Fibroblast of skin of back (primary cell): ENCODE measurements at places on chromosomes 2 and 18.

GRCh38 chr2:33116799-33117198 is 170.0 kb downstream of the LTBP1 start:
- DNase-seq: no peak

DNA sequence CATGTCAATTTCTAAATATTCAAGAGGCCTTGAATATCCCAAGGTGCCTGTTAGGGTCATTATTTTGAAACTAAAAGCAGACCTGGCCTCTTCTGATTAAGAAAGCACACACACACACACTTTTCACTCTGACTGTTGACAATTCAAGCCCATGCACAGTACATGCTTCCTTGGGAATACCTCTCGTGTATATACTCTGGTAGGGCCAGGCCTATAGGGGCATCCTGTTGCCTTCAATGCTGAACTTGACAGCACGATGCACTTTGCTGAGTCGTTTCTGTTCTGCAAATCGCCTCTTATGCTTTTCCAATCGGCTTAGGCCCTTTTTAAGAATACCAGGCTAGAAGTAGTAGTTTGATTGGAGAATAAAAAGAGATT is 40.6 kb downstream of the IWS1 start:
- DNase-seq: no peak

DNA sequence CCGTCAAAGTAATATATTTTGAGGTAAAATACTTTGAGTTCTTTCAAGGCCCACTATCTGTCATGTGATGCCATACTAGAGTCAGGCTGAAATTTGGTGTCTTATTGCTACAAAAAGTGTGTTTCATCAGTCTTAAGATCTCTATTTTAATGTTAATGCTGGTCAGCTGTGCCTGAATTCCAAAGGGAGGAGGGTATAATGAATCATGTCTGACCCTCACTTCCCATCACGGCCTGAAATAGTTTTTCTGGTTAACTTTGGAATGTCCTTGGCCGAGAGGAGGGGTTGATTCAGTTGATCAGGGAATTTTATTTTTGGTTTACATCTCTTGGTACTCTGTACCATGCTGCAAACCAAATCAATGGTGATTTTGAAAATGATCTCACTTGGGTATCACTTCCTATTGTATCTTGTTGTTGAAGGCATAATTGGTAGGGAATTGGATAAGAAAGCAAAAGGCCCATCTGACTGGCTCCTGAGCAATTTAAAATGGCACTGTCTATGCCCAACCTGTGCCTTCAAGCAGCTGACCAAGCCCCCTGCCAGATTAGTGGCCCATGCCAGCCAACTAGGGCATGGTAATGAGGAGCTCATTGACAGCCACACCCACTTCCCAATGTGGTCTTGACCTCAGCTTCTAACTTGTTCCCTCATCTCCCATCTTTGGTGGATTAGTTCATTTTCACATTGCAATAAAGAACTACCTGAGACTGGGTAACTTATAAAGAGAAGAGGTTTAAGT is 6.1 kb upstream of the SLC35F5 start:
- peak; percentile 85 for DNase-seq

DNA sequence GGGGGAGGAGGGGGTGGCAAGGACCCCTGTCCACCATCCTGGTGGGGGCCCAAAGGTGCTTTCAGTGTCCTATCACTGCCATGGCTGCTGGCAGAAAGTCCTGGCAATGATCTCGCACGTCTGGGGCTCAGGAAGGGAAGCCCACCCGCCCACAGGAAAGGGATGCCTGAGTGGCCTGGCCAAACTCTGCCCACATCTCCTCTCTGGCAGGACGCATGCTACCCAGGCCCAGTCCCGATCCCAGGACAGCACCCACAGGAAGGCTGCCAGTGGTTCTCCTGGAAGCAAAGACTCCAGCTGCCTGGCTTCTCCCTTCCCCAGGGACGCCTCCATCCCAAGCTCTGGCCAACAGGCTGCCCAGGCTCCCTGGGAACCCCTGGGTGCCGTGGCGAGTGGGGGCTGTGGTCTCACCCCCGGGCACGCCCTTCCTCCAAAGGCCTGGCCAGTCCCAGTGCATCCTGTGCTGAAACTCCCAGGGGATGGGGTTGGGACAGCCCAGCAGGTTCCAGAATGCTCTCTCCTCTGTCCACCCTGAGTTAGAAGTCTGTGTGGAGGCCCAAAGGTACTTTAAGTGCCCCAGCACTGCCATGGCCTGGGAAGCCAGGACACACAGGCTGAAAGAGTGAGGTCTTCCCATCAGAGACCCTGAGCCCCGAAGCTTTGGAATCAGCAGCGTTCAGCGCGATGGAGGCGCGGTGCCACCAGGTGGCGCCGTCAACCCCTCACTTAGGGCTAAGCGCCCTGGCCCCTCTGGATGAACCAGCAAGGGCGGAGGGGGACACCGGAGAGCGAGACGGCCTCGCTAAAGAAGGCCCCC is 29.8 kb upstream of the TAF1B start:
- peak; percentile 53 for DNase-seq

- peak; percentile 53 for DNase-seq
These were observed 437.1 kb downstream of the BCL11A start for GRCh38 chr2:60116161-60116875.

DNA sequence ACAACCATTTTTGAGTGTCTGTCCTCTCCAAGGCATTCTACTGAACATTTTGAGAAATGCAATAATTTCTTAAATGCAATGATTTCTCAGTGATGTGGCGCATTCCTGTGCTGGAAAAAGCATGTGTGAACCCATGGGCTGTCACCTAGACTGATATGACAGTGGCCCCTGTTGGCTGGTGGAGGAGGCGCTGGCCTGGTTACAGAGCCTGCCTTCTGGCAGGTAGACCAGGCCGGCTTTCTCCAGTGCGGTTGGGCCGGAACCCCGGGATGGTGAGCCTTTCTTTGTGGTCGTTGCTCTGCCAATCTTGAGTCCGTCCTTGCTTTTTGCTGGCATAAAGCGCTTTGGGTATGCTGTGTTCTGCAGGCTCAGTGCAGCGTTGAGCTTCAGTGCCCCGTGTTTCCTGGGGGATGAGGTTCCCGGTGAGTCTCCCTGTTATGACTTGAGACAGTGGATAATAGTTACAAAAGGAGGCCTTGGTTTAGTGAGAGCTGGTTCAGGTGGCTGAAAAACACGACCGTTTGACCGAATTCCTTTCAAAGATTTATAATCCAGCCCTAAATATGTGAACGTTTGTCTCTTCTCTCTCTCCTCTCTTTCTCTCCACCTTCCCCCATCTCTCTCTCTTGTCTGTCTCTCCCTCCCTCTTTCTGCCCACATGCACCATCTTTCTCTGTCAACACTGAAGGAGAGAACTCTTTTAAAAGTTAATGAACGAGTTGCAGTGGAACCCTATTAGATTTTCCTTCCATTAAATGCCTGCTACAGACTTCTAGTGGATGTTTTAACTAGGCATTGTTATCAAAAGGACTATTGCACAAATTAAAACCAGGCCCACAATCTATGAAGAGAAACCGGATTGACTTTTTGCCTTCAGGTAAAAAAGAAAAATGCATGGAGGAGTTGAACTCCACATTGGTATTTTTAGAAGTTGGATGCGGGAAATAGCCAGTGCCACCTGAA is 34.0 kb downstream of the TSHZ1 start:
- no peak for DNase-seq
